ENCODE measurements at places on chromosomes 1 and 21.
A peak's percentile ranks its signal among the peaks of the same experiment; 100 is the strongest.

DNA sequence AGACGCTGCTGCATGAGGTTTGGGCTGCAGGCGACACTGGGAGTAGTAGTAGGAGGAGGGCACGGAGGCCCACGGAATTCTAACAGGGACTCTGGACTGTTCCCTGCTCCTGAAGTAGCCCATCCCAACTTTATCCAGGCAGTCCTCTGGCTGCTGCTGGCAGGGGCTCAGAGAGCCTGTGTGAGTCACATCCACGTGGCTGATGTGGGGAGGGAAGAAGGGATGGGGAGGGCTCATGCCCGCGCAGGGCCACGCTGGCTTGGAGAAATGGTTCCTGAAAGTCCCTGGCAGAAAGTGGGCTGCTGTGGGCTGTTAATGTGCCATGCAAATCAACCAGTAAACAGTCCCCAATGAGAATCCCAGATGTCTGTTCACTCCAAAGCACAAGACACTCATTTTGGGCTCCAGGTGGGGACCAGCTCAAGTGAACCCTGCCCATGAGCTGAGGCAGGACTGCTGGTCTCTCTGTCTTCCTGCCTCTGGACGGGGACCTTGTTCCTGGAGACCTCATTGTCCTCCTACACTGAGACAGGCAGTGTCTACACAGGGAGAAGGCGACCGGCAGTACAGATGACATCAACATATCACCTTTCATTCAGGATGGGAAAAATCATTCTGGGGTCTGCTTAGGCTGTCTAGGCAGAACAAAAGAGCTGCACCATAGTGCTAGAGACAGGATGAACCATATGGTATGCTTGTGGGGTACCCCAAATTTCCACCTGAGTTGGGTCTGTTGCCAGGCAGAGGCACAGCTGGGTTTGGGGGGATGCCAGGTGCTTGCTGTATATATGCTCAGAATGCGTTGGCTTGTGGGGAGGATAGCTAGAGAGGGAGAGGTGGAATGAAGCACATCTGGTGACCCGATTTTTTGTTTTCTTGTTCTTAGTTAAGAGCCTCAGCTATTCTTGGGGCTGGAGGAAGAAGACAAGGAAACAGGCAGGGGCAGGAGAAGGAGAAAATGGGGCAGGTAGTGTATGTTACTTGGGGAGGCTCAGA, 57.9 kb upstream of the FMOD start:
- DNase-seq, result no peak

- peak; percentile 24 for DNase-seq
These were observed 56.8 kb downstream of the ZBTB17 start for GRCh38 chr1:15918962-15919715.

DNA sequence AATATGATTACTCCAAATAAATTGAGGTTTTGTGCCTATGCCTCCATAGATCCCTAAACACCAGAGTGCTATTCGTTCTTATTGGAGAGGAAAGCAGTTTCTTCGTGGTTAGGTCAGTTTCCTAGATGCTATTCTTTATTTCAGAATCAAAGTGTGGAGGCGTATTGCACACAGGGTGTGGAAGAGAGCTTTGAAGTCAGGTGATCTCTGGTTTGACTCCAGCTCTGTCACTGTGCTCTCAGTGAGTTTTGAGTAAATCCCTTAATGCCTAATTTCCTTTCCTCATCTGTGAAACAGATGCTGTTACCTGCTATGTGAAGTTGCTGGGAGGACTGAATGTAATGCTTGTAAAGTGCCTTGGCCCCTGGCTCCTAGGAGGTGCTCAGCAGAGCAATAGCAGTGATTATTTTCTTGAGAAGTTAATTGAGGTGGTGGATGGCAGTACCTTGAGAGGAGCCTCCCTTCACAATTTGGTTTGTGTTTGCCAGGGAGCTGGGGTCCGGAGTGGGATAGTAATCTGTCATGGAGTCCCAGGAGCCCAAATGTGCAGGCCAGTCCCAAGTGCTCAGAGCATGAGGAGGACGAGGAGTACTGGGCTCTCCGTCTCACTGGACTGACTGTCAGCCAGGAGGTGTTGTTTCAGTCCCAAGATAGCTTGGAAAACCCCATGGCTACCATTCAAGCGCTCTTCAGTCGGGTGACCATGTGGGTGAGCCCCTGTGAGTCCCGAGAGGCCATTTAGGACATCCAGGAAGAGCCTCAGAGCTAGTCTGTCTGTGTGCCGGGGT, 14.9 kb downstream of the NTPCR start:
- DNase-seq, result no peak

- DNase-seq, result no peak
These were observed 11.7 kb downstream of the SOD1 start for GRCh38 chr21:31671146-31671716.

DNA sequence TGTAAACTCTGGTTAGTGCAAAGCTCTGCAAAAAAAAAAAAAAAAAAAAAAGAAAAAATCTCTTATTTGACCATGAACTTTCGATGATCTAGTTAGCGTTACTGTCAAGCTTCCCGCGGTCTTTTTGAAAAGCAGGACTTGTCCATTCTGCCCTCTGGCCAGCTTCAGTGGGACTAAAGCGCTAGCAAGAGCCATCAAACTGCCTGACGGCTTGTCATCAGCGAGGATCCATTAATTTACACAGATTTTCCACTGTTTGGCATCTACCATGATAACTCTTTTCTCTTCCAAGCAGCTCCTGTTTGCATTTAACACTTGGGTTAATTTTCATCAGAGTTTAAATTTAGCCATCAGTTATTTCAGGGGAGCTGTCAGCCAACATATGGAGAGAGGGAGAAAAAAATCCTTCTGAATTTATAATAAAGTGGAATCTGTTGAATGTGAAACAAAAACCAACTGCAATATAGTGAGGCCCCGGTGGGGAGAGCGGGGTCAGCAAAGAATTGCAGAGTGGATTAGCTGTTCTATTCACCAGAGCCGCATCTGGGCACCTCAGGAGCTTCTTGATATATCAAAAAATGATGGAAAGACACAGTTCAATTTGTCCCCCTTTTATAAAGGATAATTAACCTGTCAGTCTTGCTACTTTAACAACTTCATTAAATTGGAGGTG, 298.2 kb downstream of the SPATA17 start:
- DNase-seq, result no peak

DNA sequence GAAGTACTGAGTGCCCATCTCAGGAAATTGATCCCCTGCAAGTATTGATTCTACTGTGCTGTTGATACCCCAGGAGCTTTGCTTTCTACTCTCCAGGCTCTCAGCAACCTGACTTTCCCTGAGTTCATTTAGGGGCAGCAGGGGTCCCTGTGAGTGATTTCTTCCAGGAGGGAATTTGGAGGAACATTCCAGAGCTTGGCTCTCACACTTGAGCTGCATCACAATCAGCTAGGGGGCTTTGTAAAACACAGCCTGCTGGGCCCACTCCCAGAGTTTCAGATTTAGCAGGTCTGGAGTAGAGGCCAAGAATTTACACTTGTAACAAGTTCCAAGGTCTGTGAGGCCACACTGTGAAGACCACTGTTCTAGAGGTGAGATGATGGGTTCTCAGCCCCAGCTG, 16.1 kb upstream of the ACTL8 start:
- no peak for DNase-seq

- DNase-seq, result no peak
These were observed 99.4 kb downstream of the TSEN15 start for GRCh38 chr1:184150776-184151531.

GRCh38 chr1:63902844-63903589, 129.2 kb downstream of the ROR1 start:
- no peak for DNase-seq

DNA sequence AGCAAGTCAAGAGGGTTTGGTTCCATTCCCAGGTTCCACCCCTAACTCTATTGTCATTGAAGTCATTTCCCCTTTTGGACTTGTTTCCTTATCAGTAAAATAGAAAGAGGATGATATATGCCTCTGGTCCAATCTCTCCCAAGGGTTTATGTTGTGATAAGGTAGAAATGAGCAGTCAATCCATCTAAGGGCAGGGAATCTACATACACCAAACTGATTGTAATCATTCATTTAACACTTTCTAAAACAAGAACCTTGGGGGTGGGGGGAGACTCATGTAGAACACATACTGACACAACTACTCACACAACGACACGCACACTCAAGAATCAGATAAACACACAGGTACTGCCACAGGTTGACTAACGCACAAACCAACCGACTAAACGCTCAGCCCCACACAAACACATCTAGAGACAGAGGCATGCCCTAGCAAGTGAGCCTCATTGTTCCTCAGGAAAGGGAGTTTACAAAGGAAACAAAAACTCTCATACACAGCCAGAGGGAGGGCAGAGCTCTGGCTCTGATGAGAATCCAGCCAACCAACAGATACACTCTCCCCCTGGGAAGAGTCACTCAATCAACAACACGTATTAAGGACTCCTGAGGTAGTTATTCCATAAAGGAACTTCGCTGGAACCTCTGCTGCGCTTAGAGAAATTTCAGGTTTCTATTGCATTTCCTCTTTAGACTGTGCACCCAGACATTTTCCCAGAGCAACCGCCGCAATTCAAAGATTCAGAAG, 1.0 kb downstream of the F11R start:
- no peak for DNase-seq

DNA sequence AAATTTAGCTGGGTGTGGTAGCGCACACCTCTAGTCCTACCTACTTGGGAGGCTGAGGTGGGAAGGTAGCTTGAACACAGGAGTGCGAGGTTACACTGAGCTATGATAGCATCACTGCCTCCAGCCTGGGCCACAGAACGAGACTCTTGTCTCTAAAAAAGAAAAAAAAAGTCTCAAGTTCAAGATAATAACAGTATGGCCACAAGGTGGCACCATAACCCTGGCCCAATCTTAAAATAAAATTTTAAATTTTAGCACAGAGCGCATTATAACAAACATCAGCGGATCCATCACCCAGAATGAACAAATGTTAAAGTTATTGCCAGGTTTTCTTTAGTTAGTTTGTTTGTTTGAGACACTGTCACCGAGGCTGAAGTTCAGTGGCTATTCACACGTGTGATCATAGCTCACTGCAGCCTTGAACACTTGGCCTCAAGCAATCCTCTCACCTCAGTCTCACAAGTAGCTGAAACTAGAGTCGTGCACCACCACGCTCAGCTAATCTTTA, 2.9 kb upstream of the HTR6 start:
- no peak for DNase-seq

- no peak for DNase-seq
These were observed 163.1 kb downstream of the PTPRU start for GRCh38 chr1:29399465-29399864.

- DNase-seq, result no peak
These were observed 466 bp downstream of the PEX10 start for GRCh38 chr1:2411801-2412394.

DNA sequence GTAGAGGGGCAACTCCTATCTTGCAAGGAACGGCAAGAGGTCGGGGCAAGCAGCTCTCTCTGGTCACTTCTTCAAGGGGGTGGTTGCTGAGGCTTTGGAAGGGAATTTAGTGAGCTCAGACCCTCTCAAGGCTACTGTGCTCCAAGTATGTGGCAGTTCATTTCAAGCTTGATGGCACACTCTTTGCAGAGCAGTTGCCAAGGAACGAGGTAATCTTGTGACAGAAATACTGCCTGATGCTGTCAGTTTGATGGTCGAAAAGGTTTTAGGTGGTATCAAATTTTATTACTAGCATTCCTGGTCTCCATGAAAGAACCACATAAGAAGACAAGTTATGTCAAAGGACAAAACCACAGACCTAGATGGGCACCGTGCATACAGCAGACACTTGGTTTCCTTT, 13.1 kb downstream of the CFAP298 start:
- no peak for DNase-seq

- no peak for DNase-seq
These were observed 48.6 kb downstream of the TSNAX start for GRCh38 chr1:231576804-231577718.

DNA sequence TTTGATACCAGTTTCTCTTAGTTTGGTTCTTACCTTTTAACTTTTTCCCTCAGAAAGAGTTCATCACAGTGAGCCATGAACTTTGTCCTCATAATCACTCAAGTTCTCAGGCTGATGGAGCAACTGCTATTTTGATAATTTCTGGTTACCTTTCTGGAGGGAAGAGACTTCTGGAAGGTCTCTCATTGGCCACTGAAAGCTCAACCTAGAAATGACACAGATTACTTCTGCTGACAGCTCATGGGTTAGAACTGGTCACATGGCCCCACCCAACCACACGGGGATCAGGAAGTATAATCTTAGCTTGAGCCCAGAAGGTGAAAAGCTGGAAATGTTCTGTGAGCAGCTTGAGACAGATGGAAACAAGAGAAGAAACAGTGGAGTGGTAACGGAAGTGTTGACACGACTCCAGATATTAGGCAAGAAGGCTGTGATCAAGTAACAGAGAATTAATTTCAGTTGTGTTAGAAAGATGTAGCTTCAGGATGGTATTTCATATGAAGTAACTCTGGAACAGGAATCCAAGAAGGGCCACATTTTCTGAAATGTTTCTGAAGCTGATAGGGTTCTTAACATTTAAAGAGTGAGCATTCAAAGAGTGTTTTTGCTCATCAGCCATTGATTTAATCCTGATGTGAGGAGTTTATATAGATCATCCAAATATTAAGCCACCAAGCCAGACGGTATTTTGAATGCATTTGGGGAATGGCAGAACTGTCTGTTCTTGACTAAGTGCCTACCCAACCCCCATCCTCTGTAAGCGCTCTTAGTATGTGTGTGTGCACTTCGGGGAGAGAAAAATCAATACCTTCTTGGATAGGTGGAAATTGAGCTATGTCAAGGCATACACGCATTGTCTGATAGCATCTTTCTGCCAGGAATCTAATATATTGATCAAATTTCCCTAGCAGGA, 21.9 kb upstream of the XPR1 start:
- DNase-seq, result no peak

- DNase-seq, result no peak
These were observed 165.3 kb downstream of the GALNT2 start for GRCh38 chr1:230232371-230232771.

DNA sequence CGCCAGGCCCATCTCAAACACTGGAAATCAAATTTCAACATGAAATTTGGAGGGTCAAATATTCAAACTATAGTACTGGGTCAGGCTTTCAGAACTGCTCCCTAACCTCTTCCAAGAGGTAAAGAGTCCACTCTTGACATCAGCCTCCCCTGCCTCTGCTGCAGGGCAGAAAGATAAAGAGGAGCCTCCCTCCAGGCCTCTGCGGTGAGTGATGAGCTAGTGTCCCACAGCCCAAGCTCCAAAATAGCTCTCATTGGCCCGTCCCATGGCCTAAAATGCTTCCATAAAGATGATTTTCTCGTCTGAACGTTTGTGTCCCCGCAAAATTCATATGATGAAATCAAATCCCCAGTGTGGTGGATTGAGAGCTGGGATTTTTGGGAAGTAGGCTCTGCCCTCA, 33.7 kb upstream of the CCSAP start:
- DNase-seq, result no peak

- DNase-seq, result no peak
These were observed 65.2 kb downstream of the FAAP20 start for GRCh38 chr1:2129256-2129943.

DNA sequence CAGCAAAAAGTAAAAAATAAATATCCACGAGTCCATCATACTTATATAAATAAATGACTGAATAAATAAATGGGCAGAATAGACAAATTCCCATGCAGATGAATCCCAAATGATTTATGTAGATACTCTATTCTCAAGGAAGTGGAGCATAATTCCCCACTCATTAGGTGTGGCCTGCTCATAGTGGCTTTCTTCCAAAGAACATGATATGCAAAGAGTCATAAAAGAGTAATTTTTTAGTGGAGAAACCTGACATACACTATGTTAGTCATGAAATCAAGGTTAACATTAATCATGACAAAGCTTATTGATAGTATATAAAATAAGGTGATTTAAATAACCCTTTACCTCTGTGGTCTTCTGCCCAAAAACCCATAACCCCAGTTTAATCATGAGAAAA, 298.9 kb downstream of the DPYD start:
- no peak for DNase-seq

- no peak for DNase-seq
These were observed 111.4 kb downstream of the HLX start for GRCh38 chr1:220990427-220991339.

GRCh38 chr1:156248323-156248683, 447 bp upstream of the PAQR6 start:
- DNase-seq, result no peak
